ENCODE measurements at places on chromosomes 2 and 18.

DNA sequence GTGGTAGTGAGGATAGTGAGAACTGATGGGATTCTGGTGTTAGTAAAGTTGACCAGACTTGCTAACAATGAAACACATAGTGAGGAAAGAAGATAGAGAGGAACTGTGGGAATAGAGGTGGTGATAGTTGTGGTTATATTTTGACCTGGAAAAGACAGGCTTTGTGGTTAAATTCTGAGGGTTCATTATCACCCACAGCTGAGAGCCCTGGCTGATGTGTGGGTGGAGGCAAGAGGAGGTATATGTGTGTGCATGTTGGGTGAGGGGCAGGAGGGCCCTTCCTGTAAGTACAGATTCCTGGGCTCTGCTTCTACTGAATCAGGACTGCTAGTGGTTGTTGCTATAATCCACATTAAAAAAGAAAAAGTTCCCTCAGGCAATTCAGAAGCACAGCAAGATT is 26.2 kb upstream of the TMEM163 start:
- no peak for DNase-seq

DNA sequence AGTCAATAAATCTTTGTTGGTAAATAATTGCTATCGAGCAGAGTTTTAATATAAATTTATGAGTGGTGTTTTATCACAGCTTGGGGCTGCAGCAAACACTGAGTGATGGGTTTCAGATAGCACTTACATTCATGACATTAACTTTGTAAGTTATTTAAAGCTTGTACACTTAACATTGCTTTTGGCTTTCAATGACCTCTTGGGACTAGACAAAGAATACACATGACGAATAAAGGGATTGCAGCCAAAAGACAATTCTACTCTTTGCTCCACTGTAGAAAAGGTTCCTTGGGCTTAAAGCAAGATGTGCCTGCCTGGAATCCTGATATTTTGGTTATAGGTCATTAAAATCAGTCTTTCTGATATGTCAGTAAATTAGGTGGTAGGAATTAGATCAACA is 299.5 kb downstream of the GBX2 start:
- no peak for DNase-seq

GRCh38 chr2:137206069-137206468 is 440.7 kb downstream of the THSD7B start:
- DNase-seq, result no peak

GRCh38 chr2:231411237-231411636 is 15.7 kb downstream of the B3GNT7 start:
- DNase-seq, result no peak

DNA sequence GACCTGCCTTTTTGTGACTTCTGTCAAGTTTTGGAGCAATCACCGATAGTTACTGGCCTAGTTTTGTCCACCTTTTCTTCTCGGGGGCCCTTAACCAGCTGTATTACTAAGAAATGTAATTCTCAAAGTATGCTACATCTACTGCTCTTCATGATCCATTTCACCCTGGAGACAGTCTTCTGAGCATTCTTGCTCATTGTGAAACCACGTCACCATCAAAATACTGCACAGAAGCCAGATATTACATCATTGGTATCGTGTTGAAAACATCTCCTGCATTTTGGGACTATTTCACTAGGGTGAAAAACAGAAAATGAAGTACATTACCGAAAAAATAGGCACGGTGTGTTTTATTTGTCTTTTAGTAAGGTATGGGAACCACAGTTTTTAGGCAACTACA is 11.7 kb downstream of the LYPD6B start:
- no peak for DNase-seq
